Heart left ventricle (tissue), 16 donors: ENCODE measurements at places on chromosomes 12 and 14. TPM values are rescaled to one million over a fixed set of nuclear protein-coding genes. Genes with fewer than 3 reads are reported as not detected.

DNA sequence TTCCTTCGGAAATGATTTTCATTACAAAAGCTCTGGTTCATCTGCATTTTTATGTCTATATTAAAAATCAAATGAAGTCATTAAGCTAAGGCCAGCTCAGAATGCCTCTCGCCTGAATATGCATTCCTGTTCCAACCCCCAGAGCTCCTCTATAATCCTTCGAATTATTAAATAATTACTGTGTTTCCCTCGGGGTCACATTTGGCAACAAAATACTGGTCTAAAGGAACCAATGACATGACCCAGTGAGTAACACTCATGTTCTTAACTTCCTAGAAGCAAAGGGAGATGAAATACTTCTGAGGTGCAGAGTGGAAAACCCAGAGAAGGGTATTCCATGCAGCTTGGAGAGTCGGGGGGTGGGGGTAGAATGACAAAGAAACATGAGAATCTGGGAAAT lies 68.3 kb downstream of the FOXN3 start:
- H3K36me3 ChIP-seq = no peaks in the 10 kb centered on the region
- no peak overlapping the region for H3K4me3 ChIP-seq
- no peak overlapping the region for H3K27ac ChIP-seq
- peaks cover 24% of the 10 kb centered on the region for H3K4me1 ChIP-seq

DNA sequence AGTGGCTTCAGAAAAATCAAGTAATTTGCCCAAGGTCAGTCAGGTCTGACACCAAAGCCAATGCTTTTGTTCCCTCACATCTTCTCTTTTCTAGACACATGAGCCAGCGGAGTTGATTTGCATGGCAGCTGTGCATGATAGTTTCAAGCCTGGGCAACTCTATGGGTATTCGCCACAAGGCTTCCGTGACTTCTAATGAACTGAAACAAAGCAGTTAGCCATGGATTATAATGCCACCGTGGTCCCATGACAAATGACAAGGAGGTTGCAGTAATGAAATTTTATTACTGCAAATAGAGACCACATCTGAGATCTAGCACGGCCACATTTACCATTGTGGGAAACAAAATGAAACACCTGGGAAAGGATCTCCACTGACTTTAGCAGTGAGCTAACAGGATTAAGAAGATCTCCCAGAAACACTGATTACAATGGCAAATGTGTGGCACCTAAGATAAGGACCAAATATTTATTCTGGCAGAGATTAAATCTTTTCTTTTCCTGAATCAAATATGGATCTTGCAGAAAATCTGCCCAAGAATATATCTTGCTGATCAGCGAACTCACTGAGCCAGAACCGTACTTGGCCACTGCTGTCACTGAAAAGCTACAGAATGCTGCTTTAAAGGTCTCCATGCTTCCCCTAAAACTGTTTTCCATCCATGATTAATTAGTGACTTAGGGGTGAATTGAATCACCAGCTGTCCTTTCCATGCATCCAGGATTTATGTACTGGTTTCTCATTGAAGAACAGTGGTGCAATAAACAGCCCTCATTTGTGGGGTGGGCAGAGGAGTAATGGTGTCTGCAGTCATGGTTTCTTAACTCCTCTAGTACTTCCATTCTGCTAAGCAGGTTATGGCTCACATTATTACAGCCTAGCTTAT lies 551.0 kb downstream of the DIO2 start:
- H3K4me3 ChIP-seq = no peak overlapping the region
- H3K27me3 ChIP-seq = no peaks in the 10 kb centered on the region
- no peaks in the 10 kb centered on the region for H3K4me1 ChIP-seq
- H3K36me3 ChIP-seq = no peaks in the 10 kb centered on the region

- no peaks in the 10 kb centered on the region for H3K4me1 ChIP-seq
- H3K27me3 ChIP-seq = no peaks in the 10 kb centered on the region
- no peak for DNase-seq
Observed at GRCh38 chr12:86852451-86852850, 596.3 kb upstream of the MGAT4C start.

Gene KRT80
- polyA plus RNA-seq = 0.08 TPM

DNA sequence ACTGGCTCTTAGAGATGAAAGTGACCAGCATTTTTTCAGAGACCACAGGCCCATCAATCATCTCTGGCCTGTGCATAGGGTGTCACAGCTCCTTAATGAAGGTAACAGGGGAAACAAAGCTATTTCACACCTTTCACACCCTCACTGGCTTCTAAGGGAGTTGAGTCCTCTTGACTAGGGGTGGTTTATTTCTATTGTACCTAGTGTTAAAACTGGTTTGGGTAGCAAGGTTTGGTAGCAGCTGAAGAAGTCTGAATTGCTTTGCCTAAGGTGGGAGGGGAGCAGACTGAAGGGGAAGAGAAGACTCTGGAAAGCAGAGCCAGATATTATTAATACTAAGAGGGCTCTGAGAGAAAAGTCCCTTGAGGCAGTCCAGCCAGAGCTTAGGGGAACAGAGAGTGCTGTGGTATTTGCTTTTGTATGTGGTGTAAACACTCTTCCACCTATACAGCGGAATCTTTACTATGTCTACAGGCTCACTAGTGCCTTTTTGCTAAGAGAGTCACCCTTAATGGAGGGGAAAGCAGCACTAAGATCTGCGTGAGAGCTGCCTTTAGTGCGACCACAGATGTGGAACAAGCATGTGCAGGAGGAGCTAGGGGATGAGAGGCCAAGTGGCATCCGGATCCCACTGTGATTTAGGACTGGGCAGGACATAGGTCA lies 95.8 kb downstream of the STXBP6 start:
- H3K36me3 ChIP-seq = no peaks in the 10 kb centered on the region
- H3K27ac ChIP-seq = peak overlapping the region; percentile 48
- no peak overlapping the region for H3K4me3 ChIP-seq
- no peak for DNase-seq

DNA sequence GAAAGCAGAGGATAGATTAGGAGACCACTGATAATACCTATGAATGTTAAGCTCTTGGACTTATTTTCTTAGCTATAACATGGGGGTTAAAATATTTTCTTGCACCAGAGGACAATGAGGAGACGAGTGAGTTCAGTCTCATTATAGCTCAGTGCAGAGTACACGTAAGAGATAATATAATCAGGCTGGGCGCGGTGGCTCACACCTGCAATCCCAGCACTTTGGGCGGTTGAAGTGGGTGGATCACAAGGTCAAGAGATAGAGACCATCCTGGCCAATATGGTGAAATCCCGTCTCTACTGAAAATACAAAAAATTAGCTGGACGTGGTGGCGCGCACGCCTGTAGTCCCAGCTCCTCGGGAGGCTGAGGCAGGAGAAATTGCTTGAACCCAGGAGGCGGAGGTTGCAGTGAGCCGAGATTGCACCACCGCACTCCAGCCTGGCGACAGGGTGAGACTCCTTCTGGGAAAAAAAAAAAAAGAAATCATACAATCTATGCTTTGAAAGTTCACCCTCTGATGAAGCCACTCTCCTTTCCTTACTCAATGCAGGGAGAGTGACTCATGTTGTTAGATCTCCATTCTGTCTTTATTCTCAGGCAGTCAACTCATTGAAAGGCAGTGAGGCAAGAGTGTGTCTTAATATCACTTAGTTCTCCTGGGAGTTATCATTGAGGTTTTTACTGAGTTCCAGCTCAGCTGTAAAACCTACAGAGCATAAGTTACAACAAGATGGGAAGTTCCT lies 134.2 kb downstream of the SYNE2 start:
- H3K4me3 ChIP-seq = no peak overlapping the region
- no peaks in the 10 kb centered on the region for H3K4me1 ChIP-seq
- peaks cover 10% of the 10 kb centered on the region for H3K36me3 ChIP-seq
- no peak overlapping the region for H3K27ac ChIP-seq
- no peaks in the 10 kb centered on the region for H3K27me3 ChIP-seq

Gene MMP17
- polyA plus RNA-seq = 2.0 TPM

DNA sequence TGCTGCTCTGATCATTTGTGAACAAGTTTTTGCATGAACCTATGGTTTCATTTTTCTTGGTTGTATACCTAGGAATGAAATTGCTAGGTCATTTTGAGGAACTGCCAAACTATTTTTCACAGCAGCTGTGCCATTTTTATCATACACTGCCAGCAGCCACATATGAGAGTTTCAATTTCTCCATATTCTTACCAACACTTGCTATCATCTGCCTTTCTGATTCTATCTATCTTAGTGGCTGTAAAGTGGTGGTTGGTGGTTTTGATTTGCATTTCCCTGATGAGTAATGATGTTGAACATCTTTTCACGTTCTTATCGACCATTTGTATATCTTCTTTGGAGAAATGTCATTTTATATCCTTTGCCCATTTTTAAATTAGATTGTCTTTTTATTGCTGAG lies 146.1 kb downstream of the C12orf75 start:
- H3K36me3 ChIP-seq = no peaks in the 10 kb centered on the region
- DNase-seq = no peak
- no peak overlapping the region for H3K4me3 ChIP-seq
- no peaks in the 10 kb centered on the region for H3K4me1 ChIP-seq

Gene SLC38A6
- 3.2 TPM for polyA plus RNA-seq

- H3K4me1 ChIP-seq = peaks cover 12% of the 10 kb centered on the region
- no peaks in the 10 kb centered on the region for H3K36me3 ChIP-seq
Observed at GRCh38 chr14:69487226-69487625, 2.7 kb downstream of the PLEKHD1 start.

Gene LIN7A
- polyA plus RNA-seq = 7.5 TPM

Gene RARG
- polyA plus RNA-seq = 10.2 TPM

Gene CLBA1
- 1.3 TPM for polyA plus RNA-seq

DNA sequence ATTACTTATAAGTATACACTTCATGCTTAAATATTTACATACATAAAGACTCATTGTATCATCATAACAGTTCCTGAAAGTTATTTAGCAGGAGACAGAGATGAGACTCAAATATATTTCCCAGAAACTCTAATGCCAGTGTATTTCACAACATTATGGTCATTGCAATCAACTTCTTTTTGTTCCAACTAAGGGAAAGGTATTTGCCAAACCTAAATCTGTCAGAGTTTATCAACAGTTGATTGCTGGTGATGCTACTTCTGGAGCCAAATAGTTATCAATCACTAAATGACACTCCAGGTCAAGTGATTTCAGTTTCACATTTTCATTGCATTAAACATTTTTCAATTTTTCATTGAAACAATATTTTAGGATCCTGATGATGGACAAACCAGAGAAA lies 72.1 kb upstream of the AVPR1A start:
- no peaks in the 10 kb centered on the region for H3K4me1 ChIP-seq
- H3K4me3 ChIP-seq = no peak overlapping the region
- no peaks in the 10 kb centered on the region for H3K36me3 ChIP-seq
- no peak overlapping the region for H3K27ac ChIP-seq
- no peak for DNase-seq

Gene VRTN
- polyA plus RNA-seq = not detected

- H3K27me3 ChIP-seq = no peaks in the 10 kb centered on the region
- no peak overlapping the region for H3K27ac ChIP-seq
- H3K36me3 ChIP-seq = no peaks in the 10 kb centered on the region
- no peak overlapping the region for H3K4me3 ChIP-seq
Observed at GRCh38 chr14:24834956-24835355, 201.0 kb upstream of the GZMB start.

Gene RNASE4
- 9.8 TPM for polyA plus RNA-seq

Gene CLEC12A
- polyA plus RNA-seq = 0.27 TPM

GRCh38 chr12:42639556-42639955 lies 50.0 kb upstream of the PRICKLE1 start:
- no peak for DNase-seq
- H3K4me3 ChIP-seq = no peak overlapping the region
- no peaks in the 10 kb centered on the region for H3K36me3 ChIP-seq
- H3K4me1 ChIP-seq = no peaks in the 10 kb centered on the region
- H3K27me3 ChIP-seq = no peaks in the 10 kb centered on the region

- peaks cover 54% of the 10 kb centered on the region for H3K4me1 ChIP-seq
- H3K4me3 ChIP-seq = no peak overlapping the region
- H3K27me3 ChIP-seq = no peaks in the 10 kb centered on the region
- no peak for DNase-seq
Observed at GRCh38 chr14:54686871-54687749, 120.2 kb downstream of the SAMD4A start.
